Lower lobe of right lung (tissue), 2 donors: ENCODE measurements at places on chromosomes 6 and 20. TPM values are rescaled to one million over a fixed set of nuclear protein-coding genes. Genes with fewer than 3 reads are reported as not detected.

Gene SYNGAP1
- 21.6 TPM for total RNA-seq

Gene PNPLA1
- total RNA-seq = 0.27 TPM

Gene PAX1
- not detected for total RNA-seq

Gene BPIFB2
- total RNA-seq = 0.21 TPM

DNA sequence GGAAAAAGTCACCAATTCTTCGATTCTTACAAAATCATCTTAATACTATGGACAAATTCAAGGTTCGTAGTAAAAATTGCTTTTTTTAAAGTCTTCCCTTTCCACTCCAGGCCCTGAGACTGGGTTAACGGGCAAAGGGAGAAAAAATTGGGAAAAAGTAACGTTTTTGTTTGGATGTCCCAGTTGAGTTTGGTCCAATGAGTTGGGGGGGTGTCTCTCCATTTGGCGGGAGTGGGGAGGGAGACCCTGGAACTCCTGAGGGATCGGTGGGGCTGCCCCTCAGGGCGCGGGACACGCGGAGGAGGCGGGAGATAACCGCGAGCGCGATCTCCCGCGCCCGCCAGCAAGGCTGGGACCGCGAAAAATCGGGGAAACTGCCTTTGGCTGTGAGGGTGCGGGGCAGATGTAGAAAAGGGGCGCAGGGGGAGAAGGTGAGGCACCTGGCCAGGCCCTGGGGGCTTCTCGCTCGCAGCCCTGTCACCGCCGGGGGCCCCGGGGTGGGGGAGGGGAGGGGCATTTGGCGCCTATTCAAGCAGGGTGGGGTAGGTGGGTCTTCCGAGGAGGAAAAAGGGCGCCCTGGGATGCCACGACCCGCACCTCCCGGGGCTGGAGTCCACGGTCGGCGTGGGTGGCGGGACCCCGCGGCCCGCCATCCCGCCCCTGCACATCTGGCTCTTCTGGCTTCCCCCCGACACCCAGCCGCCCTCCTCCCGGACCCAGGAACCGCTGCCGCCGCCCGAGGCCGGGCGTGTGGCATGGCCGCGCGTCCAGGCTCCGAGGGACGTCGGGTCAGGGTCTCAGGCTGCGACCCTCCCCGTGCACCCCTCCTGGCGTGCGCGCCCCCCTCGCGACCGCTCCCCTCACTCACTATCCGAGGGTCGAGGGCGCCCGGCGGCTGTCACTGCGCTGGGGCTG, 595 bp downstream of the FBXO5 start:
- H3K27me3 ChIP-seq = no peaks in the 10 kb centered on the region
- peaks cover 28% of the 10 kb centered on the region for H3K4me1 ChIP-seq
- H3K36me3 ChIP-seq = no peaks in the 10 kb centered on the region

DNA sequence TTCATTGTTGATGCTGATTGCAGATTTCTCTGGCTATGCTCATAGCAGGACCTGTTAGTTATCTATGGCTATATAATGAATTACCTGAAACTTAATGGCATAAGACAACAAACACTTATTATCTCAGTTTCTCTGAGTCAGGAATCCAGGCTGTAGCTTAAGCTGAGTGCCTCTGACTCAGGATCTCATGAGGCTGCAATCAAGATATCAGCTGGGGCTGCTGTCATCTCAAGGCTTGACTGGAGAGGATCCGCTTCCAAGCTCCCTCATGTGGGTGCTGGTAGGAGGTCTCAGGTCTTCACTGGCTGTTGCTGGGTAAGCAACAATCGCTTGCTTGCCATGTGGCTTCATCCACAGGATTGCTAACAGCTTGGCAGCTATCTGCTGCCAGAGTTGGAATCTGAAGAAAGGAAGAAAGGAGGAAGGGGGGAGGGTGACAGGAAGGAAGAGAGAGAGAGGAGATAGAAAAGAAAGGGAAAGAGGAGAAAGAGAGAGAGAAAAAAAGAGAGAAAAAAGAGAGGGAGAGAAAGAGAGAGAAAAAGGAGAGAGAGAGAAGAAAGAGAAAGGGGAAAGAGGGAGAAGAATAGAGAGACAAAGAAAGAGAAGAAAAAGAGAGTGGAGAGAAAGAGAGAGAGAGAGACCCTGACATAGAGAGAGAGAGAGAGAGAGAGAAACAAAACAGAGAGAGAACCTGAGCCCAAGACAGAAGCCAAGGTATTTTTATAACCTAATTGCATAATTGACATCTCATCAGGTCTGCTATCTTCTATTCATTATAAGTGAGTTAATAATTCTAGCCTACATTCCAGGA, 579.0 kb upstream of the BTBD3 start:
- H3K27ac ChIP-seq = no peak overlapping the region
- no peaks in the 10 kb centered on the region for H3K4me1 ChIP-seq
- H3K36me3 ChIP-seq = no peaks in the 10 kb centered on the region
- no peaks in the 10 kb centered on the region for H3K27me3 ChIP-seq
- no peak for DNase-seq
- no peak overlapping the region for H3K4me3 ChIP-seq

DNA sequence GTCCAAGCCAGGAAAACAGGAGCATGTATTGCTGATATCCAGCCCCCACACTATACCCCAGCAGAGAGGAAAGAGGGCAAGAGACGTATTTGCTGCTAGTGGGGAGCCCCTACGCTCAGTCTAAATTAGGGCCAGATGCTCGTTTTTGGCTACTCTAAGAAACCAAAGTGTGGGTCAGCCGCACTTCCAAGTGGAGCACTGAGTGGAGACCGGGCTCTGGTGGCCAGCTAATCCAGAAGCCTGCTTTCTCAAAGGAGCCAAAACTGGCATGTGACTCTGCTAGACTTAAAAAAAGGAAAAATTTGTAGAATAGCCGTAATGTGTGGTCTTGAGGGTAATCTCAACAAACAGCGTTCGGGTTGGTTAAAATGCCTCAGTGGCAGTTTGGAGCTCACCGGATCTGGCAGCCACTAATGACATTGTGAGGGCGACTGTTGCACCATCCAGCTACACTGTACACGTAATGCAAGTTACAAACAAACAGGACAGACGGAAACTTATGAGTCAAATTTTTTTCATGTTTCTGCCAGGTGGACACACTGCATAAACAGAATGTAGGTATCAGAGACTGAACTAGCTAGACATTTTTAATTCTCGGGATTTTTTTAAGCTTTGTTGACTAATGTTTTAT, 230.9 kb downstream of the FOXC1 start:
- no peaks in the 10 kb centered on the region for H3K36me3 ChIP-seq
- H3K27me3 ChIP-seq = no peaks in the 10 kb centered on the region
- no peaks in the 10 kb centered on the region for H3K4me1 ChIP-seq
- no peak for DNase-seq
- no peak overlapping the region for H3K4me3 ChIP-seq
- H3K27ac ChIP-seq = no peak overlapping the region

GRCh38 chr6:51093871-51094270, 275.2 kb downstream of the TFAP2B start:
- H3K4me1 ChIP-seq = no peaks in the 10 kb centered on the region
- no peak overlapping the region for H3K27ac ChIP-seq
- no peaks in the 10 kb centered on the region for H3K27me3 ChIP-seq
- no peak overlapping the region for H3K4me3 ChIP-seq

- peaks cover 4% of the 10 kb centered on the region for H3K4me1 ChIP-seq
- H3K27me3 ChIP-seq = peaks cover 9% of the 10 kb centered on the region
- no peak overlapping the region for H3K27ac ChIP-seq
- DNase-seq = no peak
- H3K4me3 ChIP-seq = no peak overlapping the region
- H3K36me3 ChIP-seq = no peaks in the 10 kb centered on the region
Observed at GRCh38 chr6:37630281-37630799, 67.3 kb downstream of the MDGA1 start.

GRCh38 chr6:14206391-14206790, 88.8 kb downstream of the CD83 start:
- no peak overlapping the region for H3K4me3 ChIP-seq
- DNase-seq = no peak
- no peaks in the 10 kb centered on the region for H3K36me3 ChIP-seq
- H3K4me1 ChIP-seq = peaks cover 9% of the 10 kb centered on the region
- H3K27me3 ChIP-seq = no peaks in the 10 kb centered on the region

DNA sequence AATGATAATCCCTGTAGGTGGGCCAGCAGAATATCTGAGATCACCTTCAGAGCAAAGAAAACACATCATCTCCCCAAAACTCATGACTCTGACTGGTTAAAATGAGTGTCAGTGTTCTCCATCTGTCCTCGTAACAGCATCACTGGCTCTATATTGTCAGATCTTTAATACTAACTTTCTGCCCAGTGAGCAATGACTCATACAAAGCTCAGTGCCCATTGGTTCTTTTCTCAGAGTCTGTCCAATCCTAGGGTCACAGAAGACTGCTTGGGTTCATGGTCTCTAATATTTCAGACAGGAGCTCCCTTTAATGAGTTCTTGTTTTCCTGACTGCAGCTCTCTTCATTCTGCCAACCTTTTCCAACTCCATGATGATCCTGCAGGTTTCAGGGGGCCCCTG, 36.4 kb downstream of the HLA-DPB1 start:
- no peaks in the 10 kb centered on the region for H3K36me3 ChIP-seq
- no peak overlapping the region for H3K4me3 ChIP-seq
- no peak overlapping the region for H3K27ac ChIP-seq
- peaks cover 33% of the 10 kb centered on the region for H3K27me3 ChIP-seq

DNA sequence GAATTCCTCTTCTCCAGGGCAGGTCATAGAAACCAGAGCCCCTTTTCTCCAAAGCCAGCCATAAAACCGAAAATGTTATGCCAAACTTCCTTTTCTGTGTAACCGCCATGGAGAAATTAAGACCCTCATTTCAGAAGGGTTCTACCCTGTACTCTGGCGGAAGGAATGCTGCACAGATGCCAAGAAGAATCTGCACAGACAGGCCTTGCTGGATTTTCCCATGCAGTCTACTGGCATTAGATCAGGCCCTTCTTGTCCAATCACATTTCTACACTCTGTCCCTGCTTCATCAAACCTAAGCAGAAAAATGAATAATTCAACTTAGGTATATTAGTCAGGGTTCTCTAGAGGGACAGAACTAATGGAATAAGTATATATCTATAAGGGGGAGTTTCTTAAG, 43.2 kb upstream of the MC3R start:
- no peak overlapping the region for H3K27ac ChIP-seq
- no peak for DNase-seq
- H3K36me3 ChIP-seq = no peaks in the 10 kb centered on the region
- H3K4me3 ChIP-seq = no peak overlapping the region
- peaks cover 3% of the 10 kb centered on the region for H3K27me3 ChIP-seq

GRCh38 chr6:122839472-122839871, 50.4 kb downstream of the SMPDL3A start:
- no peak overlapping the region for H3K27ac ChIP-seq
- no peaks in the 10 kb centered on the region for H3K27me3 ChIP-seq
- H3K4me3 ChIP-seq = no peak overlapping the region
